ENCODE measurements at places on chromosomes 6 and 20.

- no peak for DNase-seq
These were observed 17.2 kb downstream of the KLHL31 start for GRCh38 chr6:53648184-53648943.

DNA sequence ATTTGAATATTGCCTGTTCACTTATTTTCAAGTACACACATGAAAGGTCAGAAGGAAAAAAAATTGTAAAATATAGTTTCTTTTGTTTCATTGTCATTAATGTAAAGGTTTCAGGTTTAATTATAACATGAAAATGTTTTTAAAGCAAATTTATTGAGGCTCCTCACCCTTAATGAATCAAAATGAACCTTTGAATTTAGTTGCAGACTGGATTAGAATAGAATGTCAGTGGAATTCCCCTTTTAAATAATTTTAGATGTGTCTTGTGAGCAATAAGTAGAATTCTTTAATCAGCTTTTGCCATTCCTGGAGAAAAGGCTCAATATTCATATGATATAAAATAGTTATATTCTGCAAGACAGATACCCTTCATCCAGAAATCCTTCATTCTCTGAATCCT lies 70.7 kb upstream of the SMIM8 start:
- DNase-seq = no peak

GRCh38 chr6:6003621-6004366 lies 2.9 kb downstream of the NRN1 start:
- DNase-seq = no peak

GRCh38 chr20:35607003-35607735 lies 8.5 kb upstream of the SPAG4 start:
- no peak for DNase-seq

- DNase-seq = no peak
These were observed 122.4 kb downstream of the IPCEF1 start for GRCh38 chr6:154234019-154234772.

DNA sequence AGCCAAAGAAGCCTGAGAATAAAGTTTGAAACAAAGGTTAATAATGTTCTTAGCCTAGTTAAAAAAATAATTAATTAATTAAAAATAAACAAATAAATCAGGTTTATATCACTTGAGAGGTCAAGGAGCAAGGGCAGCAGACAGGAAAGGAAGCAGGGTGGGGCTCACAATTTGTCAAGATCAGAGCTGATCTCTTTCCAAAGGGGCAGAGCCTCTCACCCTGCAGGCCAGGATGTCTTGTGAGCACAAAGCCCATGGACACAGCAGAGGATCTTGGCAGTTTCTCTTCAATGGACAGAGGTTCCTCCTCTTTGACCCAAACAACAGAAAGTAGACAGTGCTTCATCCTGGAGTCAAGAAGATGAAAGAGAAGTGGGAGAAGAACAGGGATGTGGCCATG lies 14.9 kb downstream of the ULBP1 start:
- DNase-seq = no peak

- no peak for DNase-seq
These were observed 302.6 kb upstream of the NRSN1 start for GRCh38 chr6:23823421-23823820.

Data from naive thymus-derived CD8-positive, alpha-beta T cell (primary cell).